ENCODE measurements at places on chromosomes 1 and 21.

DNA sequence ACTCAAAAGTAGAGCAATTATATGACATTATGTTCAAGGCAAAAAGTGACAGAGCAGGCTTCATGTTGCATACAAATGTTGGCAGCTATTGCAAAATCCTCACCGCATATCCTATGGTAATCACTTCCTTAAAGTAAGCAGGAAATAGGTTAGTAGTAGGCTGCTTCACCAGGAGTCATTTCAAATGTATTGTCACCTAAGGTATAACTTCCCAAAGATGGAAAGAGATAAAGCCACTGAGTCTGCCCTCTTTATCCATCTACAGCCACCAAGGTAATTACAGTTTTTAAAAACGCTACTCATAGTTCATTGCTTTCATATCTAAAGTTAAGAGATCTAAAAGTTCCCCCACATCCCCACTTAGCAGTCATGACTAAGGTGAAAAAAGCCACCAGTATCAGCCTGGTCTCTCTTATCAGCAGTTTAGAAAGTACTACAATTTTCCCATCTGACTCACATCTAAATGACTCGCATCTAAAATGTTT lies 31.6 kb upstream of the UBE2U start:
- peak; percentile 5 for DNase-seq

DNA sequence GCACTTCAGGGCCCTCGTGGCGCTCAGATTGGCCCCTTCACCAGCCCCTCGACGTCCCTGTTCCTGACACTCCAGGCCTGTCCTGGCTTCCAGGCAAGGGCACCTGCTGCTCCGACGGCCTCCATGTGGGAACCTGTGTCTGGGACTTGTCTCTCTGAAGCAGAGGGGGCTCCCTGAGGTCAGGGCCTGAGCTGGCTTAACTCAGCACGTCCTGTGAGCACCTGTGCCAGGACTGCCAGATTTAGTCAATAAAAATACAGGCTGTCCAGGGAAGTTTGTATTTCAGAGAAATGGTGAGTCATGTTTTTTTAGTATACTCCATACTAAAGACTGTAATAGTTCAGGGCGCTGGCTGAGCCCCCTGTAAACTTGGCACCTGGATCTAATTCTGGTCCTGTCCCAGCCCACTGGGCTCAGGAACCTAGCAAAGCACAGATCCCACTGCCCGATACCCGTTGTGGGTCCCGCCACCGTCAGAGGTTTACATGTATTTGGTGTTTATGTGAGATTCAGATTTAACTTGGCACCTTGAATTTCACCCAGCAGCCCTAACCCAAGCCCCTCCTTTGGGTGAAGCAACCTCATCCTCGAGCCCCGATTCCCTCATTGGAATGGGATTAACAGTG lies 109.9 kb upstream of the IFFO2 start:
- no peak for DNase-seq

- DNase-seq, result peak; percentile 51
Observed at GRCh38 chr1:66503841-66504470, 30.0 kb upstream of the SGIP1 start.

DNA sequence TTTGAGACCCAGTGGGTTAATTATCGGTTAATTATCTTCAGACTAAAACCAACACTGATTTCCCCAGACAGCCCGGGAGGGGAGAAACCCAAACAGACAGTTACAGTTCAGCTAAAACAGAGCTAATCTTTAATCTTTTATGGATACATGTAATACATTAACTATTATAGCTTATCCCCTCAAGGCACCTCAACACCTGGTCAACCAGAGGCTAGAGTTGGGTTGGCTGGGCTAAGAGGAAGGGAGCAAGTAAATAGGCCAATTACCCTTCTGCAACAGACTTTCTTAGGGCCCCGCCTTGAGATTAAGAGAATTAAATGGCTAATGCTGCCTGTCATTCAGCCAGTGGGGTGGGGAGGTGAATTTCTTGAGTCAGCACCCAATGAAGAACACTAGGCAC lies 6.6 kb upstream of the MED18 start:
- no peak for DNase-seq

DNA sequence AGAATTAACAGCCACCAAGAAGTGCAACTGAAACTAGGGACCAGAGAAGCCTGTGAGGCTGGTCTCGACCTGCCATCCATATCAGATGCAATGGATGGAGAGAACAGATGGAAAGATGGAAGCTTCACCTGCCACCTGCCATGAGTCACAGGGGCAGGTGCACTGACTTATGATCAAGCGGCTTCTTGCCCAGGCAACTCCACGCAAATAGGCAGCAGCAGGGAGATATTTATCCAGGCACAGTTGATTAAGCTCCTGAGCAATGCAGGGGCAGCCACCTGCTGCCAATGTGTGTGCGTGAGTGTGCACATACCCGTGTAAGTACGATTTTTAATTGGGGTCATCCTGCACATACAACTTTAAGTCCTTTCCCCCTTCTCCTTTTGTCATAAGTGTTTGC lies 174.2 kb downstream of the PTPRU start:
- DNase-seq, result no peak

DNA sequence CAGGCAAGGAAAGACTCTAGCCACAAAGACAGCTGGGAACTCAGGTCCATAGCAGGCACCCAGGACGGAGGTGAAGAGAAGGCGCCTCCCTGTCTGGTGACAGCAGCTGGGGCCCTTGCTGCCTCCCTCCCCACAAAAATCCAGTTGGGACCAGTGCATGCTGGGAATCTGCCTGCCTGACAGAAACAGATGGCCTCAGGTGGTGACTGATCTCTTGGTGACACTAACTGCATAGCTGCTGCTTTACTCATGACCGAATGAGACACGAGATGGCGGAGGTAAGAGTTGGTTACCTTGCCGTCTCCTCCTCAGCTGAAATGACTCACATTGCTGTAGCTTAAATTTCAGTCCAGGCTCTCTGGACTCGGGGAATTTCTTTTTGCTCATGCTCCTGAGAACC lies 130.3 kb downstream of the FGGY start:
- DNase-seq, result no peak

GRCh38 chr1:209704584-209704983 lies at the start of gene HSD11B1:
Gene HSD11B1, plus strand, starts transcription at chr1:209704846. Its CDS starts 97 bp downstream, at chr1:209704943.
- no peak for DNase-seq

DNA sequence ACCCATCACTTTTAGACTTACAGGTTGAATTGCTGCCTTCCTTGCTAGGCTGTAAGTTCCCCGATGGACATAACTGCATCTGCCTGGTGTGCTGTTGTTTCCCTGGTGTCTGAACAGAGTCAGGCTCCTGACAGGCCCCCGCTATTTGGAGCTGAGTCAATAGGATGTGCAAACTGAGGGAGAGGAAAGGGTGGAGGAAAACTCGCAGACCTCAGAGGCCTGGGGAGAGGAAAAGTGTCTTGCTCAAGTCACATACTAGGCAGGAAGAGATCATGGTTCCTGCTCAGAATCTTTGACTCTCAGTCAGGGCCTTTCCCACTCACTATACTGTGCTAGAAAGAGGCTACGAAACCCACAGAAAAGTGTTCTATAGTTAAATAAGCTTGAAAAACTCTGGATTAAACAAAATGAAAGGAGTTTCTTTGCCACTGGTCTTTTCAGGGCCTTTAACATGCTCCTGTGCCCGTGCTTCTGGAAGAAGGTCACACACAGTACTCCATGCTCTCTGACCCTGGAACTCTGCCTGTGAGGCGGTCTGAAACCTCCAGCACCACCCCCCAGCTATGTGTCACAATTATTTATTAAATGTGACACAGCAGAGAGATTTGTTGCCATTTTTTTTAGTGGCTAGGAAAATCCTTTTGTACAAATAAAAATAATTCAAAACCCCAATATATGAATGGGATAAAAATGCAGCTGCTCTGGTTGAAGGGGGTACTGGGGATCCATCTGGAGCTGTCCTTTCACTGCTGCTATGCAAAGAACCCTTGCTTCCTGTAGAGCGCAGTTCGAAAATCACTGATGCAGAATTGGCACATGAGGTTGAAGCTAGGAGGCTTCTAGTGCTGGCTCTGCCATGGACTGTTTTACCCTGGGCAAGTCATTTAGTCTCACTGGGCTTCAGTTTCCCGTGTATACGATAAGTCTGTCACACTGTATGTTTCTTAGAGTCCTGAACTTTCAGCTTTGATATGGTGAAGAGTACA lies 20.1 kb upstream of the CDCP2 start:
- DNase-seq, result no peak

DNA sequence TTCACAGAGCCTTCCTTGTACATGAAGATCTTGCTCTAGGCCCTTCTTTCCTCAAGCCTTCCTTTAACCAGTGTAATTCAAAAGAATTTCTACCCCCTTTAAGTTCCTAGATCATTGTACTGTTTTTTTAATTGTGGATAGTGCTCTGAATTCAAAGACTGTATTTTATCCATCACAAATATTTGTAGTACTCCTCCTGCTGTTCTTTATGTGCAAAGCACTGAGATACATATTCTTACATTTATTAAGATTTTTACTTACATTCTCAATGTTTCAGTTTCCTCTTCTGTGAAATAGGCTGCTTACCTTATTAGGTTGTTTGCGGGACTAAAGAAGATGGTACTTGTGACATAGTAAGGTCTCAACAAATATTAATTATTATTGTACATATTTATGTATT lies 168.8 kb upstream of the PDE4B start:
- DNase-seq, result no peak

GRCh38 chr1:56774067-56774609 lies 45.1 kb downstream of the FYB2 start:
- DNase-seq, result no peak

GRCh38 chr1:29821605-29822004 lies 585.3 kb downstream of the PTPRU start:
- no peak for DNase-seq

GRCh38 chr1:61961009-61961408 lies 218.7 kb downstream of the PATJ start:
- DNase-seq, result no peak

- no peak for DNase-seq
Observed at GRCh38 chr21:28789523-28789922, 203.2 kb downstream of the LTN1 start.

DNA sequence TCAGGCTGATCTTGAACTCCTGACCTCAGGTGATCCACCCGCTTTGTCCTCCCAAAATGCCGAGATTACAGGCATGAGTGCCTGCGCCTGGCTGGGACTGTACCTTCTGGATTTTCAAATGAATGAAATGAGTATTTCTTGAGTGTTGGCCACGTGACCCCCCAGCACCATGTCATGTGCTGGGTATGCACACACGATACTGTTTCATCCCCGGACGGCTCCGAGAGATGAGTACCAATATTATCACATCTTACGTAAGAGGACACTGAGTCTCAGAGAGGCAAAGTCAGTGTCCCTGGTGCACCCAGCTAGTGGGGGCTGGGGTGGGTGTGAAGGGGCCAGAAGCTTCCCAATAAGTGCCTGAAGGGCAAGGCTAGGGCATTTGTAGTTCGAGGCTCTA lies 780 bp upstream of the CROCC start:
- no peak for DNase-seq

GRCh38 chr1:228240411-228241240 lies 32.8 kb downstream of the OBSCN start:
- no peak for DNase-seq

DNA sequence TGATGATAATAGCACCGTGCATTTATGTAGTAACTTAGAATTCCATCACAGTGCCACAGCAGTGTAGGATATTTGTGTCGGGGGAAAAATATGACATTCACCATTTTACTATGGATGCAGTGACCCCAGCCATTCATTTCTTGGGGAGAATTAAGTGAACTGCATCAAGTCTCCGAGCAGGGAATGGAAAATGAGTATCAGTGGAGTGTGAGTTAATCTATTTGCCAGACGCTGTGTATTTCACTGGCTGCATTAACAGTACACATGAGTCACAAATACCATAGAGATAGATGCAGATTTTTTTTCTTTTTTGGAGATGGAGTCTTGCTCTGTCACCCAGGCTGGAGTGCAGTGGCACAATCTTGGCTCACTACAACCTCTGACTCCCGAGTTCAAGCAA lies 33.8 kb upstream of the SLC45A1 start:
- no peak for DNase-seq

DNA sequence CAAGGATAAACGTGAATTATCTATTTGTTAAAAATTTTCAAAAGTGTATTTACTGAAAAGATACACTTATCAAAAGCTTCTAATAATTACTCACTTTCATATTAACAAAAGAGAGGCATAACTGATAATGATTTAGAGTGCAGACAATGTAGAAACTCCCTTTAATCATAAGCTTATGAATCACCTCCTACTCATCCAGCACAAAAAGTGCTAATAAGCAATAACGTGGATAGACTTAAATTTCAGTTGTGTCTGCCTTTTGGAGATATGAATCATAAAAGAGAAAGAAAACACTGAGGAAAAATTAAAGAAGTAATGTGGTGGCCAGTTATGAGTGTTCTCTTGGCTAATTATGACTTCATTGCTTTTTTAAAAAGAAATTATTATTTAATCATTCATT lies 827.6 kb upstream of the B3GALT2 start:
- DNase-seq, result no peak

- DNase-seq, result no peak
Observed at GRCh38 chr1:36919491-36920145, 114.7 kb downstream of the GRIK3 start.

- no peak for DNase-seq
Observed at GRCh38 chr1:110494036-110494435, 24.9 kb downstream of the KCNA10 start.

GRCh38 chr1:147202576-147202975 lies 22.6 kb downstream of the FMO5 start:
- DNase-seq, result no peak

GRCh38 chr1:11629184-11630016 lies 24.8 kb downstream of the FBXO2 start:
- no peak for DNase-seq

DNA sequence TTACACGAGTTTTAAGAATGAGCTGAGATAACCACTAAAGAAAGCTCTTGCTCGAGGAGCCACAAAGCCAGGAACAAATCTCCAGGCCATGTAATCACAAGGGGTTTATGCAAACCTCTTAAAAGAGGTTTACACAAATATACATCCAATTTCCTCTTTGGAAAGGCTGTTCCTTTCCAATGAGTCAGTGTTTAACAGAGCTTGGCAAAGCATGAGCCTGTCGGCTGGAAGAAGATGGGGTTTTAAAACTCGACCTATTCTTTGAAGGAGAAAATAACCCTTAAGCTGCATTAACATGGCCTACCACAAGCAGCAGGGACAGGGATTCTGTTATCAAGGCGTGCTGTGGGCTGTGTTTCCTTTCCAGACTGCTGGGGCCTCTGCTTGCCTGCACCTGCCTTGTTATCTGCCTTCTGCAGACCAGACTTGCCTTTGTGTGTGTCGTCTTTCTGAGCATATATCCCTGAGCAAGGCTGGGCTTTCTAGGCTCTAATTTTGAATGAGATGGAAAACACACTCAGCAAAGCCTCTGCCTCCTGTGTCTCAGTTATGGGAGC lies 40.6 kb upstream of the CYP2J2 start:
- no peak for DNase-seq

- DNase-seq, result no peak
Observed at GRCh38 chr1:182643699-182644098, 39.5 kb upstream of the RGS16 start.

GRCh38 chr1:45009956-45010854 lies 919 bp downstream of the HECTD3 start:
- peak; percentile 57 for DNase-seq
